Osteocyte (in vitro differentiated cells): ENCODE measurements at places on chromosomes 4 and X. TPM values are rescaled to one million over a fixed set of nuclear protein-coding genes. Genes with fewer than 3 reads are reported as not detected.

- no peak overlapping the region for H3K27ac ChIP-seq
- DNase-seq: no peak
- H3K4me3 ChIP-seq: no peak overlapping the region
These were observed 37.9 kb downstream of the RGS12 start for GRCh38 chr4:3330707-3331106.

GRCh38 chr4:177105536-177105935 is 204.1 kb upstream of the NEIL3 start:
- no peak overlapping the region for H3K4me3 ChIP-seq
- no peak overlapping the region for H3K27ac ChIP-seq
- no peaks in the 10 kb centered on the region for H3K4me1 ChIP-seq
- H3K36me3 ChIP-seq: no peaks in the 10 kb centered on the region
- no peaks in the 10 kb centered on the region for H3K27me3 ChIP-seq
- no peak for DNase-seq

GRCh38 chr4:4981427-4981826 is 37.8 kb downstream of the CYTL1 start:
- H3K27me3 ChIP-seq: peaks cover 21% of the 10 kb centered on the region
- DNase-seq: no peak
- no peaks in the 10 kb centered on the region for H3K36me3 ChIP-seq

DNA sequence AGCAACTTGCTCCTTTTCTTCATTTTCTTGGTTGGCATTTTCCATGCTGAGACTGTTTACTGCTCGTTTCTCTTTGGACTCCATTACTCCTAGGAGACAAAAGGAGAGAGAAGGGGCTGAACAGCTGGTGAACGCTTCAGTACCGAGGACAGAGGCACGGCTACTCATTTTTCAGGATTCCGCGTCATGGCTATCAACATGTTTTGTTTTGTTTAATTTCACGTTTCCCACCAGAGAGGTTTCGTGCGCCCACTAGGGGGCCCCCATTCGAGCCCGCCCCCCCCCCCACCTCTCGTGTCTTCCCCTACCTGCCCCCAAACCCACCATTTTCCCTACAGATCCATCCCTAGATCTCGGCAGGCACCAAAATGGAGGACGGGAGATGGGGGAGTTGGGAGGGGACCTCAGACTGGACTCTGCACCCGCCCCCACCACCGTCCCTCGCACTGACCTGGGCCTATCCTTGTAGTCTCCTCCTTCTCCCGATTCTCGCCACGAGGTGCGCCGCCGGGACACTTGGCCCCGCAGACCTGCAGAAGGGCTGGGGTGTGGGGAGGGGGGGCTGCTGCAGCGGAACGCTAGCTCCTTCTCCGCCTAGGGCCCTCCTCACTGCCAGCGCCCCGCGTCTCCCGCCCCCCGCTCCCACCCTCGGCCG is 653 bp downstream of the BEX1 start:
- H3K27me3 ChIP-seq: no peaks in the 10 kb centered on the region
- H3K27ac ChIP-seq: peak overlapping the region; percentile 47
- no peaks in the 10 kb centered on the region for H3K36me3 ChIP-seq
- DNase-seq: no peak
- H3K4me1 ChIP-seq: peaks cover 7% of the 10 kb centered on the region
- H3K4me3 ChIP-seq: peak overlapping the region; percentile 69

- no peak overlapping the region for H3K4me3 ChIP-seq
- H3K27me3 ChIP-seq: no peaks in the 10 kb centered on the region
- H3K27ac ChIP-seq: peak overlapping the region; percentile 2
- peaks cover 57% of the 10 kb centered on the region for H3K4me1 ChIP-seq
- H3K36me3 ChIP-seq: no peaks in the 10 kb centered on the region
These were observed 663.4 kb downstream of the RAPGEF2 start for GRCh38 chr4:159766241-159766640.

DNA sequence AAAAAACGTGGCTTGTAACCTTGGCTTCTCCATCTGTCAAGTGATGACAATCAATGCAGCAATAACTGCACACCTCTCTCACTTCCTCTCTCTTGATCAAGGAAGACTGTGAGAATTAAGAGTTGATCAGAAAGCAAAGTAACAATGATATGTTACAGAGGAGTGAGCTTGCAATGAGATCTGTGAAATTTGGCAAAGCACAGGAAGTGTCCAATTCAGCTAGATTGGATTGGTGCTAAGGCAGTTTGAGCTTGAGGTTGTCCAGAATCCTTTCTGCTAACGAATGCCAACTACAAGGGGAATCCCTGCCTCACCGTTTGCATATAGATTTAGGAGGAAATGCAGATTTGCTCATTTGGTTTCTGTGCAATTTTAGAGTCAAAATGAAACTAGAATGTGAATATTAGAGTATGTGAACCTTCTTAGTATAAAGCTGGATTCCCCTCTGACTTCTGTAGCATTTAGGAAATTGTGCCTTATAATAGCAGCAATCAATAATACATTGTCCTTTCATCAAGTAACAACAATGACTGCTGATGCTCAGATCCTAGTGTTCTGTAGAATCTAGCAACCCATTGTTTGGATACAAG is 346.4 kb downstream of the PTTG2 start:
- no peak for DNase-seq
- H3K27me3 ChIP-seq: no peaks in the 10 kb centered on the region
- no peak overlapping the region for H3K27ac ChIP-seq
- peaks cover 4% of the 10 kb centered on the region for H3K4me1 ChIP-seq
- no peak overlapping the region for H3K4me3 ChIP-seq

- no peaks in the 10 kb centered on the region for H3K36me3 ChIP-seq
- no peak for DNase-seq
- H3K4me3 ChIP-seq: no peak overlapping the region
- H3K27ac ChIP-seq: no peak overlapping the region
- peaks cover 10% of the 10 kb centered on the region for H3K27me3 ChIP-seq
- H3K4me1 ChIP-seq: no peaks in the 10 kb centered on the region
These were observed 310.5 kb downstream of the CFAP299 start for GRCh38 chr4:80646061-80646460.

Gene MAP7D3
- total RNA-seq: 84.7 and 87.4 TPM in 2 replicates

Gene POU4F2
- total RNA-seq: not detected in 2 replicates

Gene IL13RA2
- total RNA-seq: not detected in 2 replicates

Gene TMSB15C
- total RNA-seq: 3.9 and 6.8 TPM in 2 replicates
